EH (cell line): ENCODE measurements at places on chromosomes 2 and 18.

DNA sequence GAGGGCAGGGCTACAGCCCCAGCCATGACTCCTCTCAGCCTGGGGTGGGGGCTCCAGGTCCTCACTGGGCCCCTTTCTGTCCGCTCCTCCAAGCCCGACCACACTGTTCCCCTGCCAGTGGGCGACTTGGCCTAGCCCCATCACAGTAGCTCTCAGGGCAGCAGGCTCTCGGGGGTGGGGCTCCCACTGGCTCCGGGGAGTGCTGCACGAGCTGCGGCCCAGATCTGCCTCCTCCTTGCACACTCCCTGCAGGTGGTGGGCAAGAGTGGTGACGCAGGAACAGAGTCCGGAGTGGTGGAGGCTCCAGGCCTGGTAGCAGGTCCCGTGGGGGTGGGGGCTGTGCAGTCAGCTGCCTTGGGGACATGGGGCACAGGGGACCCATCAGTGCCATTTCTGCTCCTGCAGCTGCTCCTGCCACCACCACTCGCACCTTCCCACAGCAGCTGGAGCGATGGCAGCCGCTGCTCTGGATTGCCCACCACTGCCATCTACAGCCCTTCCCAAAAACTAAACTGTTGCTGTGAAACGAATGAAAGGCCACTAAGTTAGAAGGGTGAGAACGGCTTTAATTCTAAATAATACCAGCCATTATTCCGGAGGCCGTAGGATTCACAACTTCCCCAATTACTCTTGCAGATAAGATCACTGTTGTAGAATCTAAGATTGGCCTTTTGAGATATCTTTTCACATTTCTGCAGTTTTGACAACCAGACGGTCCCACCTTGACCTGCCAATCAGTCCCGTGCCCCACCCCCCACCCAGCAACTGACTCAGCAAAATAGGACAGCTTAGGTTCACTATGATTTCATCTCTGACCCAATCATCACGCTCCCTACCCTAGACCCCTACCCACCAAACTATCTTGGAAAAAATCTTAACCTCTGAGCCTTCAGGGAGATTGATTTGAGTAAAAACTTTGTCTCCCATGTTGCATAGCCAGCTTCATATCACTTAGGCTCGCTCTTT is 530.2 kb downstream of the DCC start:
- DNase-seq, result no peak

DNA sequence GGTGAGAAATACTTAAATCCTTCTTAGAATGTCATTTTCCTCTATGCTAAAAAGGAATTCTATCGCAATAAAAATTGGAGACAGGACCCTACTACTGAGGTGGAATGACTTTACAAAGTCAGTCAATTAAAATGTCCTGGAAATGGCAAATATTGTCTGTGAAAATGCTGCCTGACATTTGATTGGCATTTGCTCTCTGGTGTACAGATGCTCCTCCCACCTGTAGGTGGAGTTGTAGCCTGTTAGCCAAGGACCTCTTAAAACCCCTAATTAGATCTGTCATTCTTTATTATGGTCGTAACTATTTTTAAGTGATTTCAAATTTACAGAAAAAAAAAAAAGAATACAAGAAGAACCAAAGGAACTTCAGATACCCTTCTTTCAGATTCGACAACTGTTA is 393.1 kb upstream of the KLHL29 start:
- no peak for DNase-seq

- DNase-seq, result peak; percentile 100
Observed at GRCh38 chr18:8800445-8800844, 95.1 kb downstream of the MTCL1 start.

- no peak for DNase-seq
Observed at GRCh38 chr2:33984131-33984530, 385.0 kb upstream of the FAM98A start.

GRCh38 chr2:106147159-106147558 is 46.9 kb downstream of the UXS1 start:
- peak; percentile 87 for DNase-seq
